ENCODE measurements at places on chromosomes 3 and 15.

GRCh38 chr15:40845036-40845435 is 1.2 kb downstream of the SPINT1 start:
- DNase-seq, result no peak

DNA sequence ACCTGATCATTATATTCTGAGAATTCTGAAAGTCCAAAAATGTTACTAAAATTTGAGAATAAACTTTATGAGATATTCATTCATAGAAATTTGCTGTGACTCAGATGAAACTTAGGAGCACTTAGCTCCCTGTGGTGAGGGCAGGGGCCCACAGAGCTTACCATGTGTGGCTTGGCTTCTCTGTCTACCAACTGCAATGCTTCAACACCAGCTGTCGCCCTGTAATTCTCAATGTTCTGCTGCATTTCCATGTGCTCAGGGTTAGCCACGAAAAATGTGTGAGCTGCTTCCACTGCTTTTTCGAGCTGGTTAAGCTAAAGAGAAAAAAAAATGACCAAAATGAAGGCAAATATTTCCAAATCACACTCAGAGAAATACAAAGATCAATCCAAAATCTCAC is 125.6 kb downstream of the P3H2 start:
- DNase-seq, result no peak

GRCh38 chr3:29011441-29011840 is 269.4 kb upstream of the RBMS3 start:
- no peak for DNase-seq

GRCh38 chr15:77023576-77024272 is 28.8 kb downstream of the PSTPIP1 start:
- DNase-seq, result no peak

DNA sequence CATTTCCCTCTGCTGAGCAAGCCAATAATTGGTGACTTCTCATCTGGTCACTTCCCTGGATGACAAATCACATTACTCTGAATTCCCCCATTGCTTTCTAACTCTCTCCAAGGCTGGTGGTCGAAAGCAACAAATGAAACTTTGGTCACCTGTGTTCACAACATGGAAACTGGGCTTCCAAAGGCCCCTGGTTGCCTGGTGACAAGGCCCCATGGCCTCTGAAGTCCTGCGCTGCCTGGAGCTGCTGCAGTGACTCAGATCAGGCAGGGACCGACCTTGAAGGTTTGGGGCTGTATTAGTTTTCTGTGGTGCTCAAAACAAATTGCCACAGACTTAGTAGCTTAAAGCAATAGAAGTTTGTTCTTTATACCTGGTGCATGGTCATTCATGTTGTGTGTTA is 345.3 kb downstream of the WDR72 start:
- DNase-seq, result no peak

- DNase-seq, result peak; percentile 23
Observed at GRCh38 chr3:13282358-13282985, 137.7 kb downstream of the NUP210 start.

DNA sequence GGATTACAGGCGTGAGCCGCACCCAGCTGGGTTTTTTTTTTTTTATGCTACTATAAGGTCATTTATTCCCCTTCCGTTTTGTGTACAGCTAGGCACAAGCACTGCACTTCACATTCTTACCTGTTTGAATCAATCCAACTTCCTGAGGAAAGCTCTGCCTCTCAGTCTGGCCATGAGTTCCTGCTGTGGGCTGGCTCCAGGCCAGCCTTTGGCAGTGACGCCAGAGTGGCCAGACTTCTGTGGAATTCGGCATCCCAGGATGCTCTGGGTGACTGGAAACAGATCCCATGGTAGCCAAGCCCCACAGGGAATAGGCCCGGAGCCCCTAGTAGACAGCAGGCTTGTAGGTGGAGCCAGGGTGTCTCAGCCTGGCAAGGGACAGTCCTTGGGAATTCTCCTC is 21.5 kb upstream of the TIMP4 start:
- DNase-seq, result peak; percentile 78

GRCh38 chr3:188104050-188104449 is 49.9 kb upstream of the LPP start:
- DNase-seq, result no peak

DNA sequence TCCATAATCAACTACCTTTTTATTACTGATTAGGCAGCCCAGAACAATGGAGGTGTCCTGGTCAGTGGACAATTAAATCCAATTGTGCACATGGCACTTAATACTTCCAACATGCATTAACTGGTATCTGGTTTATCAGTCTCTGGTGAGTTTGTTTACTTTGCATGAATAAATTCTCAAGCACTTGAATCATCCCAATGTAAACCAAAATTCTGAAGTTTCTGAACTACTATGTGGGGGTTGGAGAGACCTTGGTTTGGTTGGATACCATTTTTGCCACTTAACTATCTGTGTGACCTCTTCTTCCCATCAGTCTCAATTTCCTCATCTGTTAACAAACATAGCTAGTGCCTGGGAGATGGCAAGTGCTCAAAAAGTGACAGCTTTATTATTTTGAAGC is 70.5 kb upstream of the MAP4 start:
- no peak for DNase-seq

DNA sequence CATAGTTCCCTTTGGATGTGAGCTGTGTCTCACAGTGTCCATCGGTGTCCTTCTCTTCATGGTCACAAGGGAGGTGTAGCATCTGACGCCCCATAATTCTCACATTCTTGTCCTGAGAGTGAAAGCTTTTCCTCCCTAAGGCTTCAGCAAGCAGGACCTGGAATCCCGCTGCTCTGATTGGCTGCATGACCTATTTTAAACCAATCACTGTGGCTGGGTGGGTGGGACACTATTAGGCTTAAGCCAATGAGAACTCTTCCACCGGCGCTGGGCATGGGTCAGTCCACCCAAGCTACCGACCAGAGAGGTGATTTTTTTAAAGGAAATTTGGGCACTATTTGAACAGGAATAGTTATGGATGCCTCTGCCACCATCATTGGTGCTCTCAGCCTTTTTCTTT is 385.9 kb downstream of the MFSD1 start:
- no peak for DNase-seq

DNA sequence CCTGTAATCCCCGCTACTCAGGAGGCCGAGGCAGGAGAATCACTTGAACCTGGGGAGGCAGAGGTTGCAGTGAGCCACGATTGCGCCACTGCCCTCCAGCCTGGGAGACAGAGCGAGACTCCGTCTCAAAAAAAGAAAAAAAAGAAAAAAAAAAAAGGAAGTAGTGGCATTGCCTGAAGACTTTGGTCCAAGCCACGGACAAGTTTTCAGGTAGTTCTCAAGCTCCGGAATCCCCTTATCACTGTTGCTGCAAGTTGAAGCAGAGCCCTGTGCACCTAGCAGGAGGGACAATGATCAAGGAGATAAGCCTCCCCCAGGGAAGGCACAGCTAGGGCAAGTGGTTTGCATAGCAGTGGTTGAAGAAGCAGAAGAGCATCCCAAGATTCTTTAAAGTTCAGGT is 97.6 kb downstream of the MEX3B start:
- DNase-seq, result no peak
